SJCRH30 (cell line): ENCODE measurements at places on chromosomes 1 and 21.

- no peak for DNase-seq
Observed at GRCh38 chr1:105396001-105396400, 1646.3 kb downstream of the AMY1C start.

DNA sequence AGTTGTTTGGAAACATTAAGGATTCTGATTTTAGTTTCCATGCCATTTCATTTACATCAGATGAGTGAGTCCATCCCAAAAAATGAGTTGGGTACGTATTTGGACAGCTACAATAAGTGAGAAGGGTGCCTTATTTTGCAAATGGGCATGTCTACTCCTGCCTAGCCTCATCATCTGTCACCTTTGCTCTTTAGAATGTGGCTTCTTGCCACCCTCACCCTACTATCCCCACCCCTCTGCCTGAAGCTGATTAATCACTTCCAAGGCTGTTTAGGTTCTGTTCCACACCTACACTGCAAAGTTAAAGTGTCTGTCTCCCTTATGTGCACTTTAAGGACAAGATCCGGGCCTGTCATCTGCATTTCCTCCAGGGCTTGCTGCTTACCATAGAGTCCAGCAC is 61.2 kb downstream of the ST6GALNAC5 start:
- no peak for DNase-seq

DNA sequence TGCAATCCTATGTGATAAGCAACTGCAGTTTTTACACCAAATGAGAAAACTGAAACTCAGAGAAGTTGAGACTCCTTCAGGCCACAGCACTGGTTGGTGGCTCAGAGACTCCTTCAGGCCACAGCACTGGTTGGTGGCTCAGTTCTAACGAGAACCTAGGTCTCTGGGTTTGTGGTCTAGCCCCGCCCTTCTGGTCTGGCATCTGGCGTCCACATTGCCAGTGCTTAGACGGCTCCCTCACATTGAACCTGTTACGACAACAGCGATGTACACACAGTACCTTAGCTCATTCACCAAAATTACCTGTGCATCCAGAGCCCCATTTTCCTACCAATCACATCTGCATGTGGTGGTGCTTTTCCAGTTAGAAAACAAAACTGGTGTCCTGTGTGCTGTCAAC is 66.1 kb downstream of the NID1 start:
- no peak for DNase-seq

DNA sequence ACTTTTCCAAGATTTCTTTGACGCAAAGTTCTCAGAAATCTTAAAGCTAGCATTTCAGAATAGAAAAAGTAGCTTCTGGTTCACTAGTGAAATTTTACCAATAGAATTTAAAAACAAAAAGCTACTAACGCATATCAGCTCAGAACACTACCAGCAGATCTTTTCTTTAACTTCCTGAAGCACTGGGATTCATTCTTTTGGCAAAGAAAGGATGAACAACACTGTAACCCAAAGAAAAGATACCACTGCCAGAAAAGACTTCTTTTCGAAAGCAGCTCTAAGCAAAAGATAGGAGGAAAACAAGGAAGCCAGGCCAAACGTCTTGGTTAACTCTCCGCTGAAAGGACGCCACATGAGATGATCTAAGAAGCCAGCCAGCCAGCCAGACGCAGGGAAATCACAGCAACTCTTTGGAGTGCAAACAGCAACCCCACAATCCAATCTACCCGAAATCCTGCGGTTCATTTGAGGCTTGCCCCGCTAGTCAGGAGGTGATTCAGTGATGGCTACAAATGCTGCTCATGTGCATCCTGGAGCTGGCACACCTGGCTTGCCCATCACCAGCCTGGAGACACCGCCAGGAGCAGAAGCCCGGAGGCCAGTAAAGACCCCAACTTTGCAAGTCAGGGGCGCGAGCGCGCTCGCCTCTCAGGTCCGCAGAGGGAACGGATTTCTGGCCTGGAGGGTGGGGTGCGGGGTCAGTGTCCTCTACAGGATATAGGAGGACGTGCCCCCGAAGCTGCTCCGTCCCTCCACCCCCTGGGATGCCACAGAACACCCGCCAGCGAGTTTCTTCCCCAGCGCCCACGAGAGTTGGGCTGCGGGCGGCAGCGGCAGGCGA is 812 bp downstream of the NBPF1 start:
- DNase-seq: peak; percentile 86

DNA sequence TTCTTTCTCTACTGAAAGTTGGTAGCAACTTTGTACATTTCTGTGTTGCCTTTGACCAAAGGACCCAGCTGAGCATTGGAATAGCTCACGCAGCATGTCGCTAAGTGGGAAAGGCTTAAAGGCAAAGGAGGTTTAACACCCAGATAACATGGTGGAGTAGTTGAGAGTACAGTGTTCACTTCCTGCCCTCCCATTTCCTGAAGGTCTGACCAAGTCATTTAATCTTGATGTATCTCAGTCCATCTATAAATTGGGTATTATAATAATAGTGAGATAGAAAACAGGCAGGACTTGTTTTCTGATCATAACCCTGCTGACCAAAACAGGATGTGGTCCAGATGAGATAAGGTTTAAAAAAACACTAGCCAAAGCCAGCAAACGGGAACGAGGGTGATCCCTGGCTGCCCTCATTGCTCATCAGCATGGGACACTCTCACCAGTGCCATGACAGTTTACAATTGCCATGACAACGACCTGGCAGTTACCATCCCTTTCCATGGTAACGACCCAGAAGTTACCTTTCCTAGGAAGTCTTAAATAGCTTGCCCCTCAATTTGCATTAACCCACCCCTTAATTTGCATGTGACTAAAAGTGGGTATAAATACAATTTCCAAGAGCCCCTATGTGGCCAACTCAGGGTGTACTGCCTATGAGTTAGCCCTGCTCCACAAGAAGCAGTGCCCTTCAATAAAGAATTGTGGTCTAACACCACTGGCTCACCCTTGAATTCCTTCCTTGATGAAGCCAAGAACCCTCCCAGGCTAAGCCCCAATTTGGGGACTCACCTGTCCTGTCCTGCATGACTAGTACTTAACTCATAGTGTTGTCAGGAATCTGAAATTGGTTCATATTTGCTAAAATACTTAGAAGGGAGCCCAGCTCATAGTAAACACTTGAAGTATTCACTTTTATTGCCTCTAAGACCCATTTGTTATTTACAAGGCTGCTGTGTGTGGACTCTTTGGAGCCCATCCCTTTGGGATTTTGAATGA is 28.4 kb upstream of the FHAD1 start:
- DNase-seq: no peak

DNA sequence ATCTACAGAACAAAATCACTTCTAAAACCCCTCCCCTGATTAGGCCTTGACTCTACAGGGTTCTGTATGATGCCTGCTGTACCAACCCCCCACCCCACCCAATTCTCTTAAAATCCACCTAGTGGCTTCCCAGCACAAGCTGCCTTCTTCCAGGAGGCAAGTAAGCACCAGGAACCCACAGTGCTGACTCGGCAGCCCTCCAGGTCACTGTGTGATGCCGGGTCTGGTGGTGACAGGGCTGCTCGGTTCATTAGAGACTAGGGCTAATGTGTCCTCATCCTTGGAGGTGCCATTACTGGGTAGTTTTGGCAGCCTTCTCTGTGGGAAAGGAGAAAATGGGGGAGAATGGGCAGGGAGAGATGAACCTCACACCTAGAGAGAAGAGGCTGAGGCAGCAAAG is 363.5 kb downstream of the PTPRU start:
- DNase-seq: no peak

GRCh38 chr1:14803002-14803789 is 204.7 kb downstream of the KAZN start:
- no peak for DNase-seq

DNA sequence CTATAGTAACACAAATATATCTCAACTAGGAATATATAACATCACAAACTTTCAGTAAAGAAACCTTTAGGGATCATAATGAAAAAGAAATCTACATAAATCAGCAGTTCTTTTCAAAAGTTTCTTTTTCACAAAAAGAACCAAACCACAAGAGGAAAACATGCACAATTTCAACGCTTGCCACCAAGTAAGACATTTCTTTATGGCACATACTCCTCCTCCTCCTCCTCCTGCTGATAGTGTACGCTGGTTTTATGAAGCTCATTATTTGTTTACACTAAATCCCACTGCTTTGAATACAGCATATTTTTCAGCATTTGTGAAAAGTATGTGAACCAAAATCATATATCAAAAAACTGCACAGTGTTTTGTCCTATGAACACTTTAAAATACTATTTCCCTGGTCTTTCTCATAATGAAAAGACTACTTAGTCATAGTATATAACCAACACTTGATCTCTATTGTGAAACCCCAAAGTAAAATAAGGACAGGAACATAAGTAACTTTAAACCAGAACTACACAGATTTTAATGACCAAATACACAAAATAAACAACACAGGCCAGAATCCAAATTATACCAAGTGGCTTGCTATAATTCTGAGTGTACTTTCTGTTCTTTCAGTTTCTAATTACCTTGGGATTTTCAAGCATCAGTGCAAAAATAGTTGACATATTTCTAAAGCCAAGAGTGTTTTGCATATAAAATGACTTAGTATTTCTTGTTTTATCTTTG is 184.2 kb downstream of the EIF4G3 start:
- DNase-seq: no peak

GRCh38 chr1:179785728-179786127 is 42.6 kb downstream of the FAM163A start:
- DNase-seq: no peak

GRCh38 chr1:212293579-212293978 is 8.4 kb downstream of the PPP2R5A start:
- DNase-seq: no peak

- DNase-seq: peak; percentile 26
Observed at GRCh38 chr1:228393268-228393701, 13.3 kb downstream of the TRIM11 start.

DNA sequence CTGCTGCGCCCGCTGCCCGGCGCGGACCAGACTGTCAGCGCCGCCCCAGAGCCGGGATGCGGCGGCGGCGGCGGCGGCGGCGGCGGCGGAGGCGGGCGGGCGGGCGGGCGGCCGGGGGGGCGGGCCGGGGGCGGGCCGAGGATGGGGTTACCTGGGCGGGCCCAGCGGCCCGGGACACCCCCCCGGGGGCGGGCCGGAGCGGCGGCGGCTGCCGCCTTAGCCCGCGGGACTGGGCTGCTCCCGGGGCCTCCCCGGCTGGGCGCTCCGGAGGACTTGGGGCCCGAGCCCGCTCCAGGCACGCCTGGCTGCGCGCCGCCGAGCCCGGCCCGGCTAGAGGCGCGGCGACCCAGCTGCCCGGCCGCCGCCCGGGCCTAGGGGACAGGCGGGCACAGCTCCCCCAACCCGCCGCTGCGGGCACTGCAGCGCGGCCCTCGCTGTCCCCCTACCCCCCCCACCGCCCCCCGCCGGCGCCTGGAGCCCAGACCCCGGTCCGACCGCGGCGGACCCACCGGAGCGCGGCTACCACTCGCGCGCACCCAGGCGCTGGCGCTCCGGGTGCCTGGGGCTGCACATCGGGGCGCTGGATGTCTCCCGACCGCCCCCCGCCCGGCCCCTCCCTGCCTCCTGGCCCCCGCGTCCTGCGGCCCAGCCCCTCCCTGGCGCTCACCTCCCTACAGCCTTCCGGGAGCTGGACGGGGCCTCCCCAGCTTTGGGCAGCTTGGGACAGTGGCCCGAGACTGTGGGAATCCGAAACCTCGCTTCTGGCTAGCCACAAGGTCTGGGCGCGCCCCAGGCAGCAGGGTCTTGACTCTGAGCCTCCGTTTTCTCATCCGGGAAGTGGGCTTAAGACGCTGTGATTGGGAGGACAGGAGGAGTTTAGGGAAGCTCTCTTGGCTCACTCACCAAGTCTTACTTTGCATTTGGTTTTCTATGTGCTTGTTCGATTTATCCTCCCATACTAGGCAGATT is at the start of gene WNT4:
TSS of gene WNT4 (minus strand) at position 33 of the 969 bp plus-strand sequence. CDS start 175 bp downstream, outside the sequence.
- DNase-seq: peak; percentile 45

GRCh38 chr1:165451691-165452090 is 6.8 kb upstream of the RXRG start:
- no peak for DNase-seq

- DNase-seq: no peak
Observed at GRCh38 chr1:20555025-20555757, 2.8 kb downstream of the FAM43B start.

GRCh38 chr1:149884433-149885338 is 14.7 kb upstream of the BOLA1 start:
- DNase-seq: peak; percentile 76

GRCh38 chr1:223487887-223488259 is 94.7 kb downstream of the CCDC185 start:
- DNase-seq: no peak

DNA sequence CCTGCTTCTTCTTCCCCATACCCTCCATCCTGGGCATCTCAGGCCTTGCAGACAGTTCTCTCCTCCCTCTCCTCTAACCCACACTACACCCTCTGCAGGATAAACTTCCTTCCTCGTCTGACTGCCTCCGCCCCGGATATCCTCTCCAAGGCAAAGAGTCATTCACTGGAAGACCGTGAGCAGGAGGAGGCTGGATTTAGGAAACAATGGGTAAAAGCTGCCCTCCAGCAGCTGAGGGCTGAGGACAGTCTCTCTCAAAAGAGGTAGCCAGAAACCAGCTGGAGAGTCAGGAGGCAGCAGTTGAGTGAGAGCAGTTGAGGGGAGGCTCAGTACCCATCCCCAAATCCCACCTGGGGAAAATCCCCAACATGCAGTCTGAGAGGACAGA is 1.4 kb downstream of the CSRP1 start:
- DNase-seq: peak; percentile 76

DNA sequence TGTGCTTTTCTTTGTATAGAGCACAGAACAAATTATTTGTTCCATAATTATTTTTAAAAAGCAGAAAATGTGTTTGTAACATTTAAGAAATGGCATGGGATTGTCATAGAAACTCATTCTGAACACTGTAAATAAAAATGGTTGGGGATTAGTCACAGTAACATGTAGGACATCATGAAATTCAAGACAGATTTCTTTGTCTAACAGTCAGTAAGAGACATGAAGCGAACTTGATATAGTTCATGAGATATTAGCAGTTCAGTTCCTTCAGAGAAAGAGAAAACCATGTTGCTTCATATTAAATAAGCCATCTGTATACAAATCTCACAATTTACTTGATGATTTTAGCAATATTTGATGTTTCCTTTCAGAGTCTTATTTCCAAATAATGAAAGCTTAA is 19.7 kb downstream of the NFIA start:
- DNase-seq: no peak

DNA sequence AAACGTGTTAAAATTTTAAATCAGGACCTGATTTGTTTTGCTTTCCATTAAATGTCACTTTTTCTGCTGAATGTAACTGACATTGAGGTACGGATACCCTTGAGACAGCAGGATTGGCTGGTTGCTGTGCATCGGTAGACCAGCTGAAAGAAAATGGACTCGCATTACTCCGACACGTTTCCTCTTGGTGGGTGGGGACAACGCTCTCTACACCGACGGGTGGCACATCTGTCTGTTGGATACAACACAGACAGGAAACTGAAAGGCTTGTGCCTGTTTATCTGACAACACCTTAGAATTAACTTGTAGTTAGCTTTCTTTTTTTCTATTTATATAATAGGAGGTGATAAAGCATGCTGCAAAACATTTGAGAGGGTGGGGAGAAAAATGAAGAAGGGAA is 19.4 kb downstream of the PRPF38A start:
- no peak for DNase-seq

GRCh38 chr1:56200442-56200841 is 378.9 kb downstream of the PLPP3 start:
- DNase-seq: peak; percentile 20

GRCh38 chr1:18324246-18324645 is 156.5 kb upstream of the KLHDC7A start:
- no peak for DNase-seq

GRCh38 chr1:56897150-56898004 is 42.8 kb downstream of the C8A start:
- DNase-seq: no peak

GRCh38 chr1:155999964-156000363 is 20.8 kb downstream of the SSR2 start:
- no peak for DNase-seq
